ENCODE measurements at places on chromosomes 2 and 18. TPM values are rescaled to one million over a fixed set of nuclear protein-coding genes. Genes with fewer than 3 reads are reported as not detected.

- DNase-seq = no peak
Observed at GRCh38 chr18:31229829-31230228, 67.2 kb upstream of the DSC1 start.

DNA sequence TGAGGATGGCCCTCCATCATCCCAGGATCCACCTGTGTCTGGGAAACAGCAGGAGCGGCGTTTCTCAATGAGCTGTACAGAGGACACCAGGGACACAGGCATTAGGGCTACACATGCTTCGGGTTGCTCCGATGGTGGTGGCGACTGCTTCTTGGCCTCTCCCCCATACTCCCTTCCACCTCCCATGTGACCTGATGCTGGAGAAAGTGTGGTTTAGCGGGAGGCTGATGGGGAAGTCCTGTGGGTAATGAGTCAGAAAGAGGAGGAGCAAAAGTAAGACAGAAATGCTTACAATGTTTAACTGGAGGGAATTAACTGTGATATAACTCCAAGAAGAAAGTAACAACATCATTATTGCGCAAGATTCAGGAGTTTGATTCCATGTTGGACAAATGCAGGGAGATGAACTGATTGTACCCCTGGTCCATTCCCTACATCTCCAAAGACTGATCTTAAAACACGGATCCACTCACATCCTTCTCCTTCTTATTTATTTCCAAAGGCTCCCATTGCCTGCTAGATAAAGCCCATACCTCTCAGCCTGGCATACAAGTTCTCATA lies 186.6 kb downstream of the NRP2 start:
- DNase-seq = no peak

Gene LYG2
- total RNA-seq = not detected

DNA sequence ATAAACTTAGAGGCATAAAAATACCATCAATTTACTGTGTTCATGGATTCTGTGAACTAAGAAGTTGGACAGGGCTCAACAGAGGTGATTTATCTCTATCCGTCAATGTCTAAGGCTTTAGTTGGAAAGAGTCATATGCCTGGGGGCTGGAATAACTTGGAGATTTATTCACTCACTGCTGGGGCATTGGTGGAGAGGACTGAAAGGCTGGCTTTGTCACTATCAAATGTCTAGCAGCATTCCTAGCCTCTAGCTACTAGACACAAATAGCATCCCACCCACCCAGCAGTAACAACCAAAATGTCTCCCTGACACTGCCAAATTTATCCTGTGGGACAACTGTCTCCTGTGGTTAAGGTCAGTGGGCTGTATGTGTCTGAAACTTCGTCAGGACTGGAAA lies 71.0 kb downstream of the EVA1A start:
- DNase-seq = no peak

Gene SH2D6
- 0.07 TPM for total RNA-seq

- no peak for DNase-seq
Observed at GRCh38 chr18:2411381-2411960, 159.8 kb downstream of the METTL4 start.

Measured in neural progenitor cell (in vitro differentiated cells).